ENCODE measurements at places on chromosomes 11 and 22.

GRCh38 chr11:100961633-100962032, 168.0 kb downstream of the PGR start:
- H3K4me3 ChIP-seq = no peak overlapping the region
- H3K4me1 ChIP-seq = no peaks in the 10 kb centered on the region
- DNase-seq = no peak
- H3K27ac ChIP-seq = no peak overlapping the region
- H3K36me3 ChIP-seq = no peaks in the 10 kb centered on the region

- no peak for DNase-seq
- no peaks in the 10 kb centered on the region for H3K36me3 ChIP-seq
- no peak overlapping the region for H3K27ac ChIP-seq
- no peak overlapping the region for H3K4me3 ChIP-seq
Observed at GRCh38 chr11:122742301-122743018, 86.9 kb downstream of the UBASH3B start.

DNA sequence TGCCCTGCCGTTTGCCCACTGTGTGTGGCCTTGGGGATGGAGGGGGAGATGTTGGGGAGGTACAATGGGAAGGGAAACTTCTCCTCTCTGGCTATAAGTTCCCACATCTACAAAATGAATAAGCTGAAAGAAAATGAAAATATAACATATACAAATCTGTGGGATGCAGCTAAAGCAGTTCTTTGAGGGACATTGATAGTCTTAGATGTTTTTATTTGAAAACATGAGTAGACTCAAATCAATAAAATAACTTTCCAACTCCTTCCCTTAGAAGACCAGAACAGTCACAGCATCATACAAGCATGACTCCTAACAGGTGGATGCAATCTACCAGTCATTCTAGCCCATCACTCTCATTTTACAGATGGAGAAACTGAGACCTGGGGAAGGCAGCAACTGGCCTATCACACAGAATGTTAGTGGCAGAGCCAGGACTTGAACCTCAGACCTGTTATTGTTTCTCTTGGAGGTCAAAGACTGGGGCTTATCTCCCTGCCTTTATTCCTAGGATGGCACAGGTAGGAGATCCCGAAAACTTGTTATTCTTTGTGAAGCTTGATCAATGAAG, 25.2 kb upstream of the CCDC86 start:
- H3K4me3 ChIP-seq = no peak overlapping the region
- no peak overlapping the region for H3K27ac ChIP-seq
- H3K36me3 ChIP-seq = no peaks in the 10 kb centered on the region
- no peaks in the 10 kb centered on the region for H3K27me3 ChIP-seq
- no peaks in the 10 kb centered on the region for H3K4me1 ChIP-seq
- no peak for DNase-seq

DNA sequence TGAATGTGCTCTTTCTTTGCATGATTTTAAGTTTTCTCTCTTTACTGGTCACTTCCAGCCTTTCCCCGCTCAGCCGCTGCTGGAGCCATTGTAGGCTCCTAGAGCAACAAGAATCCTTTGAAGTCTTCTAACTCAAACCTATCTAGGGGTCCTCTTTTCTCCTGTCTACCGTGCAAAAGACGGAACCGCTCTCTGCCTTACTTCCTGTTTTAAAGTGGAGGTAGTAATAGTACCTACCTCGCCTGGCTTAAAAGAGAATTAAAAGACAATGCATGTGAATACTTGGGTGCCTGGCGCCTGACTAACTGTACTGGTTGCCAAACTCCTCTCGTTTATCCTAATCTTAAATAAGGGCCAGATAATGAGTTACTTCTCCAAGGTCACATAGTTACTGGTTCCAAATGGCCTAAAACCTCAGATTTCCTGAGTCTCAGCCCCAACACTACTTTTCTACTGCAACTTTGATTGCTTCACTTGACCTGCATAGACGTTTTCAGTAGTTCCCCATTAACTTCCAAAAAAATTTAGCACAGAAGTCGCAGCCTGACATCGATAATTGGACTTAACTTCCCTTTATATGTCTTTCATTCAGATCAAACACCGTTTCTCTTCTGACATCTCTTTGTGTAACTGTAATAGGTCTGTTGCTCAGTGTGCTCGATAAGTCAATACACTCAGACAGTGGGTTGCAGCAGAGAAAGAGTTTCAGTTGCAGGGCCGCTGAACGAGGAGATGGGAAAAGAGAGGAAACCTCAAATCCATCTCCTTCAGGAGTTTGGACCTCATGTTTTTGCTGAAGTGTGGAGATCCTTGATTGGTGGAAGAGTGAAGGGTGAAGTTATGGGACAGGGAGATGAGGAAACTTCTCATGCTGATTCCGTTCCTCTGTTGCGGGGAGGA, 891 bp downstream of the SAMM50 start:
- no peaks in the 10 kb centered on the region for H3K36me3 ChIP-seq
- peaks cover 32% of the 10 kb centered on the region for H3K4me1 ChIP-seq
- H3K4me3 ChIP-seq = peak overlapping the region; percentile 85
- DNase-seq = no peak

DNA sequence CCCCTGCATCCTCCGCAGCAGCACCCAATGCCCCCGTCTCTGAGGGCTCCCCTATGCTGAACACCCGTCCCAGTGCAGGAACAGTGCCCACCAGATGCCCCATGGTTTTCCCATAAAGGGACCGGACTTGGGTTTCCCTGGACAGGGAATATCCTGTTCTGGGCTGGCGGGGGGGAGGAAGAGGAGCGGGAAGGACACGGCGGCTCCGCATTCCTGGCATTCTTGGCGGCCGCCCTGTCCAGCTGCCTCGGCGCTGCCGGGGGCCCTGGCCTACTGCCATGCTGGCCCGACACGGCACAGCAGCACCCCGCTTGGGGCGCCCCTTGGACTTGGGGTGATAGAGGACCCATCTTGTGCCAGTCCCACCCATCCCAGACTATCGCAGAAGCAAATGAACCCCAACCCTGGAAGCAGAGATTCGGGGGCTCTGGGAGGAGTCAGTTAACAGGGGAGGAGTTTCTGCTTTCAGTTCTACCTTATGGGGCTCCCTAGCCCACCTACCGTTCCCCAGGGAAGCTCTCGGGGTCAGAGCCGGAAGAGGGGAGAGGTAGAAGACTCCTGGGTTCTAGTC, 23.7 kb upstream of the CBX7 start:
- no peaks in the 10 kb centered on the region for H3K27me3 ChIP-seq
- peaks cover 45% of the 10 kb centered on the region for H3K4me1 ChIP-seq
- H3K36me3 ChIP-seq = no peaks in the 10 kb centered on the region
- peak; percentile 74 for DNase-seq
- H3K4me3 ChIP-seq = no peak overlapping the region
- peak overlapping the region; percentile 56 for H3K27ac ChIP-seq

DNA sequence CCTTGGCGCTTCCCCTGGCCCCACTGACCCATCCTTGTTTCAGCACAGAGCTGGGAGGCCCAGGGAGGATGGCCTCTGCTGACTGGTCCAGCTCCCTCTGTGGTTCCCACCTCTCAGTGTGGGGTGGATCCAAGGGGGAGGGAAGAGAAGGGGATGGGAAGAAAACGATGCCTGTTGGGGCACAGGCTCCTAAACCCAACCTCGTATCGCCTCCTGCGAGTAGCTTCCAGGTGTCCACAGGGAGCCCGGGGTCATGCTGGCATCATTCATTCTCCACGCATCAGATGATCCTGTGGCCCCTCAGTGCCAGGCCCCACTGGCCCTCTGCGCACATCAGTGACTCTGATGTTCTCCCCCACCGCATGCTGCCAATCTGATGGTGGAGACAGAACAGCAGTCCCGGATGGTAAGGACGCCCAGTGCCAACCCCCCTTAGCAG, 5.1 kb downstream of the MYEOV start:
- no peak overlapping the region for H3K27ac ChIP-seq
- H3K4me3 ChIP-seq = no peak overlapping the region
- H3K4me1 ChIP-seq = peaks cover 20% of the 10 kb centered on the region
- no peak for DNase-seq

GRCh38 chr11:20474882-20475517, 87.5 kb downstream of the PRMT3 start:
- no peaks in the 10 kb centered on the region for H3K27me3 ChIP-seq
- H3K4me1 ChIP-seq = peaks cover 6% of the 10 kb centered on the region
- H3K4me3 ChIP-seq = no peak overlapping the region
- DNase-seq = no peak

GRCh38 chr11:120900643-120901042, 123.3 kb upstream of the TBCEL start:
- H3K27ac ChIP-seq = no peak overlapping the region
- no peaks in the 10 kb centered on the region for H3K36me3 ChIP-seq
- H3K27me3 ChIP-seq = peaks cover 2% of the 10 kb centered on the region
- H3K4me1 ChIP-seq = no peaks in the 10 kb centered on the region

- no peak overlapping the region for H3K4me3 ChIP-seq
- DNase-seq = no peak
- no peaks in the 10 kb centered on the region for H3K36me3 ChIP-seq
Observed at GRCh38 chr11:121134741-121135312, 33.8 kb downstream of the TECTA start.

DNA sequence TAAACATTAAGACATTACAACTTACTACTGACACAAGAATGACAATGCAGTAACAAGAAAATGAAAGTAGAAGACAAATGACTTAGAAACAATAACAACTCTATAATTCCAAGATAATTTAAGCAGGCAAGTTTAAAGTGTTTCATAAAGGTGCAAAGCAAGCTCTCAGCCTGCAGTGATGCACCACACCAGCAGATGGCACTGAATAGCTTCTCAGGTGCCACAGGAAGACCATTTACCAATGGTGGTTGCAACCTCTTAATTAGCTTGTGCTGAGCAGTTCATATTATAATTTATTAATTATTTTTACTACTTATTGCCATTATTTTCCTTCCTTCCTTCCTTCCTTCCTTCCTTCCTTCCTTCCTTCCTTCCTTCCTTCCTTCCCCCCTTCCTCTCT, 60.6 kb downstream of the NXPE2 start:
- H3K4me3 ChIP-seq = no peak overlapping the region
- H3K36me3 ChIP-seq = no peaks in the 10 kb centered on the region
- DNase-seq = no peak
- H3K4me1 ChIP-seq = no peaks in the 10 kb centered on the region
- no peak overlapping the region for H3K27ac ChIP-seq
- H3K27me3 ChIP-seq = peaks cover 1% of the 10 kb centered on the region

- no peak overlapping the region for H3K27ac ChIP-seq
- H3K36me3 ChIP-seq = no peaks in the 10 kb centered on the region
Observed at GRCh38 chr11:80815752-80816453, 1375.1 kb upstream of the TENM4 start.

DNA sequence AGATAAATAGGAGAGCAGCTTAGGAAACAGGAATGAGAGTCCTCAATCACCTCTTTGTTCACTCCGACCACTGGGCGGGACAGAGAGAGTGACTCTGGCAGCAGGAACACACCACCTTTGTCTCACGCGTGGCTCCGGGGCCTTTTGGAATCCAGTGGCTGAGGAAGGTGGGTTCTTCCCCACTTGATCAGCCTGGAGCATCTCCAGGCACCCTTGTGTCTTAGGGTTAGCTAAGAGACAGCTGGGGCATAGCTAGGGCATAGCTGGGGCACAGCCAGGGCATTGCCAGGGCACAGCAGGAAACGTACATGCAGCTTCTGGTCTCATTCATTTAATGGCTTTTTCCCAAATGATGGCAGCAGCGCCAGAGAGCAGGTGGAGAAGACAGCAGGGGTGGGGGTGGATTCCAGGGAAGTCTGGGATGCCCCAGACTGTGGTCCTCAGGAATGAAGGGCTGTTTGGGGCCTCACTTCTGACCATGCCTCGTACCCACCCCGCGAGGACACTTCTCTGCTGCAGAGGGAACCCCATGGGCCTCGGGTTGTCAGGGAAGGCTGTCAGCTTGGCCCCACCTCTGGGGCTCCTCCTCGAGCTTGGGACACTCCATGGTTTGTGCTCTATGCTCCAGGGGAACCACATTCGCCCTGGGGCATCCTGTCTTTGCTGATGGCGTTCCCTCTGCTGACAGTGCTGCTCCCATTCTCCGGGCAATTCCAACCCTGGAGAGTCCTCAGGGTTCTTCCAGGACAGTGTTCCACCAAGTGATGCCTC, 30.4 kb upstream of the SHANK2 start:
- no peaks in the 10 kb centered on the region for H3K4me1 ChIP-seq
- peaks cover 2% of the 10 kb centered on the region for H3K27me3 ChIP-seq
- no peak overlapping the region for H3K27ac ChIP-seq
- DNase-seq = no peak
- H3K4me3 ChIP-seq = no peak overlapping the region
- H3K36me3 ChIP-seq = no peaks in the 10 kb centered on the region

DNA sequence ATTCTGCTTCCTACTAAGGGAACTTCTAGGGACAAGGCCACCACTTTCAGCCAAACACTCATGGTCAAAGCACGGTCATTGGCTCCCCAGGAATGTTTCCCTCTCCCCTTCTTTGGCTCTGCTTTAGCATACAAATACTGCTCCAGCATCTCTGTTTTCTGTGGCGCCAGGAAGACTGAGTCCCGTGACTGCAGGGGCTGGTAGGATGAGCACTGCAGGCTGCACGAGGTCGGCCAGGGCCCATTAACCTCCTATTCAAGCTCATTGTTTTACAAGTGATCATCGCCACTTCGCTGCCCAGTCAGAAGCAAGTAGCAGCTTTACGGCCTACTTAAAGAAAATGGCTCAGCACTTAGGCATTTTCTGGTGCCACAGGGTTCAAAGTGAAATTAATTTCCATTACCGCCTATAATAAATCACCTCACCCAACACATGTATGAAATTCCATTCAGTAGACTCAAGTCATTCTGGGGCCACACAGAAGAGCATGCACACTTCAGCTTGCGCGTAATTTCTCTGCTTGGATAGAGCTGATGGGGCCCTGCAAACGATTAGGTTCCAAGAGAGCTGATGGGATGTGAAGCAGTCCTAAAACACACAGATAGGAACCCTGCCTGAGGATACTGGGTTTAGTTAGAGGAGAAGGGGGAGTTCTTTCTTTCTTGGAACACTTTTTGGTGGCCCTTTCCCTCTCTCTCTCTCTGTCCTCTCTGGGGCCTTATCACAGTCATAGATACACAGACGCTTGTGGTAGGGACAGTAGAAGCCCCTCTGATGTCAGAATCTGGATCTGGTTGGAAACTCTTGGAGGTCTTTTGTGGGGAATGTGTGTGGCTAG, 173.7 kb downstream of the KIF18A start:
- no peaks in the 10 kb centered on the region for H3K27me3 ChIP-seq
- H3K4me3 ChIP-seq = no peak overlapping the region
- DNase-seq = no peak
- no peak overlapping the region for H3K27ac ChIP-seq
- no peaks in the 10 kb centered on the region for H3K4me1 ChIP-seq

DNA sequence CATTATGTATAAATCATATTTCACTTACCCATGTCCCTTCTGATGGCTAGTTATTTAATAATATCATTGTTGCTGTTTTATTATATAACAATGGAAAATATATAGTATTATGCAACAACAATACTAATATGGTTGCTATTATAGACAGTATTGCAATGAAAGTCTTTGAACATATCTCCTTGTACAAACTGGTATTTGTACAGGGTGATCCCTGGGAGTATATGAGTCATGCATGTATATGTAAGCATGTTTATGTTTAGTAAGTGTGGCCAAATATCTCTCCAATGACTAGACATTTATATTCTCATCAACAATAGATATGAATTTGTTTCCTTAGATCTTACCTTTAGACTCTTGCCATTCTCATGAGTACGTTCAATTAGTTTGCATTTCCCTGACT, 55.9 kb downstream of the KCNC1 start:
- H3K4me3 ChIP-seq = no peak overlapping the region
- H3K4me1 ChIP-seq = peaks cover 2% of the 10 kb centered on the region
- H3K27ac ChIP-seq = no peak overlapping the region
- H3K27me3 ChIP-seq = no peaks in the 10 kb centered on the region
- no peak for DNase-seq

GRCh38 chr22:30286813-30287647, 2.3 kb downstream of the CASTOR1 start:
- no peak overlapping the region for H3K27ac ChIP-seq
- no peaks in the 10 kb centered on the region for H3K27me3 ChIP-seq
- peaks cover 5% of the 10 kb centered on the region for H3K36me3 ChIP-seq
- peak; percentile 69 for DNase-seq

All from psoas muscle (tissue), 8 donors.